ENCODE measurements at places on chromosomes 11 and 22.

GRCh38 chr22:43481568-43482317 lies 69.9 kb downstream of the MPPED1 start:
- no peak for DNase-seq

GRCh38 chr11:69380451-69380901 lies 86.5 kb downstream of the MYEOV start:
- DNase-seq = no peak

DNA sequence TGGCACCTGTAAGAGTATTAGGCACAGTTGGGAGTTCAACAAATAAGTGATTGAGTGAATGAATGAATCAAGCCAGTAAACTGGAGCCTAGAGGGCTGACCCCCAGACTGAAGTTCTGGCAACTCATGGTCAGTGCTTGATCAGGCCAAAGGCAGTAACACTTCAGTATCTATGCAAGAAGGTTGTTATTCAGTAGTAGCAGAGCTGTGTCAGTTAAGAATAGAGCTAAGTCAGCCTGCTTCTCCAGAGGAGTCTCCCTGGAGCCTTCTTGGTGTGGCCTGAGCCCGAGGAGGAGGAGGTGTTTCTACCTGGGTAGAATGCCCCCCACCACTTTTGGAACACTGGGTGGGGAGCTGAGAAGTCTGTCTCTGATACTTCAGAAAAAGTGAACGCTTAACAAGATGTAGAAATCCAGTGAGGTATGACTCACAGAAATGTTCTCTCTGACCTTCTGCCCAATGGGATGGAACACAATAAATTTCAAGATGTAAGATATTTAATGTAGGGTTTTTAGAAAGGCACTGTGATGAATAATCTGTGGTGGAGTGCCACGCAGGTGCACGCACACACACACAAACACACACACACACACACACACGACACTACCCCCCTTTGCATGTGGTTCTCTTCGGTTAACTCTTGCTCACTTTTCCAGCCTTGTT lies 219.9 kb downstream of the HIPK3 start:
- DNase-seq = no peak

GRCh38 chr22:36154423-36154945 lies 6.1 kb downstream of the APOL3 start:
- DNase-seq = no peak

DNA sequence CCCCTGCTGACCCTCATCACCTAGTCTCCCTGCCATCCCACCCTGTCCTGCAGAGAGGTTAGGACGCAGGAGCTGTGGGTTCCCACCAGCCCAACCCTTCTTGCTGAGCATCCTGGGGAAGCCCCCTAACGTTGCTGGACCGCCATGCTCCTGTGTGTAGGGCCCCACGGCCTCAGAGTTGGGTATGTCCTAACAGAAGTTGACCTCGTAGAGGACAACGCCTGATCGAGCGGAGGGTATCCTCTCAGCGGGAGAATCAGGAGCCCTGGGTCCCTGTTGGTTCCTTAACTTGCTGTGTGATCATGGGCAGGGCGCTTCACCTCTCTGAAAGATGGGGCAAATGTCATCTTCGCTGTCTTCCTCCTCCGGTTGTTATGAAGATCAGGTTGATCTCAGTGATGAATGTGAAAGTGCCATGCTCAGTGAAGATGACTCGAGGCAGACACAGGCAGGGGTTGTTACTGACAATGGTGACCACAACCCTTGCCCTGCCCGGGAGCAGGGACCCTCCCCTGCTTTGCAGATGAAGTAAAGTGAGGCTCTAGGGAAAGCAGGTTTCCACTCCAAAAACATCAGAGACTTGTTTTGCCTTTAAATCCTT lies 19.3 kb upstream of the CD5 start:
- no peak for DNase-seq

- no peak for DNase-seq
Observed at GRCh38 chr11:6303661-6304060, 16.6 kb downstream of the CAVIN3 start.
